ENCODE measurements at places on chromosomes 7 and 10.
A peak's percentile ranks its signal among the peaks of the same experiment; 100 is the strongest.

- no peak for DNase-seq
Measured at GRCh38 chr10:7561985-7562384, 104.8 kb downstream of the ITIH5 start.

- peak; percentile 9 for DNase-seq
Measured at GRCh38 chr7:83517035-83517700, 131.8 kb downstream of the SEMA3E start.

- DNase-seq = no peak
Measured at GRCh38 chr7:42685911-42686310, 226.0 kb downstream of the C7orf25 start.

- no peak for DNase-seq
Measured at GRCh38 chr10:102602272-102603045, 41.8 kb upstream of the TRIM8 start.

GRCh38 chr7:26648554-26648953, 215.8 kb downstream of the SKAP2 start:
- DNase-seq = peak; percentile 85

- DNase-seq = no peak
Measured at GRCh38 chr10:1006573-1006972, 18.3 kb downstream of the GTPBP4 start.

GRCh38 chr7:23470330-23471105, at the start of gene IGF2BP3:
Gene IGF2BP3, minus strand, starts transcription at chr7:23470491. Its CDS starts 381 bp downstream, at chr7:23470110.
- DNase-seq = peak; percentile 84

- DNase-seq = no peak
Measured at GRCh38 chr7:113608782-113609181, 310.0 kb downstream of the PPP1R3A start.

DNA sequence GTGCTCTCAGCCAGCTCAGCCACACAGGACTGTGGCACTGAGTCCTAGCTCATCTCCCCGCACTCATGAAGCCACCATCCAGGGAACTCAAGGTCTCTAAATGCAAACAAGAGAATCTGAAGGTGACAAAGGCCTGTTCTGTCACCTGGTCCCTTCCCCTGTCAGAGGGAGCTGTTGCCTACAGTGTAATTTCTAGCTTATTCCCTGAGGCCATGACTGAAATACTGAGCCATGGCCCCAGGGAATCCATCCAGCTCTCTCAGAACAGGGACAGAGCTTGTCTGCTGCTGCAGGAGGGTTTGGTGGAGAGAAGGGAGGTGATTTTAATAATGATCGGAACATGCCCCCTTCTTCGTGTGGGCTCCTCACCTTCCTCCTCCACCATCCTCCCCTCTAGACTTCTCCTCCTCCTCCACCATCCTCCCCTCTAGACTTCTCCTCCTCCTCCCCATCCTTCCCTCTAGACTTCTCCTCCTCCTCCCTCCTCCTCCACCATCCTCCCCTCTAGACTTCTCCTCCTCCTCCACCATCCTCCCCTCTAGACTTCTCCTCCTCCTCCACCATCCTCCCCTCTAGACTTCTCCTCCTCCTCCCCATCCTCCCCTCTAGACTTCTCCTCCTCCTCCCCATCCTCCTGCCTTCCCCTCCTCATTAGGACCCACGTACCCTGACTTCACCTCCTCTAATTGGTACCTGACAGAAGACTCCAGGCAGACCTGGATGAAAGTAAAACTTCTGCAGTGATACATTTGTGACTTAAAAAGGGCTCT, 338.0 kb upstream of the MKI67 start:
- DNase-seq = peak; percentile 18

DNA sequence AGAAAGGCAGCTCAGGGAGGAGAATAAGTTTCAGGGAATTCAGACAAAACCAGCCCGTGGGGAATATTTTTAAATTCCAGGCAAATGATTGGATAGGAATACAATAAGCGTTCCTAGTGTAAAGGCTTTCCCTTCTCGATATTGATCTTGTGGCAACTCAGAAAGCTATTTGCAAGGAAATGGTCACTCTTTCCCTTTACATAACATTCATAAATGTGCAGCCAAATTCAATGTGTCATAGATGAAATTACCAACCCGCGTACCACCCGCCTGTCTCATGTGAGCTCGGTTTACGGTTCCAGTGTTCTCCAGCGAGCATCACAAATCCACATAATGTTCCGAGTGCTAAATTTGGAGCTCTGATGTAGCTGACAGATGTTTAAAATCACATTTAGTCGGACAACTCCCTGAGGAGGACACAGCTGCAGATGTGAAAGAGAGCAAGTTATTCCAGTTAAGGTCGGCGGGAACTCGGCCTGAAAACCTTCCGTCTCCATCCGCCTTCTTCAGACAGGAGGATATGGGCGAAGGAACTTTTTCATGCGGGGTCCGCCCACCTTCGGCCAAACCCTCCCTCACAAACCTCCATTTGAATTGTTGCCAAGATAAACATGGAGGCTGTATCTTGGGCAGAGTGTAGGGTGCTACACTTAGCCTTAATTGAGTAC, 327.0 kb downstream of the RNLS start:
- DNase-seq = no peak

- no peak for DNase-seq
Measured at GRCh38 chr7:154690411-154690810, 312.5 kb downstream of the PAXIP1 start.

DNA sequence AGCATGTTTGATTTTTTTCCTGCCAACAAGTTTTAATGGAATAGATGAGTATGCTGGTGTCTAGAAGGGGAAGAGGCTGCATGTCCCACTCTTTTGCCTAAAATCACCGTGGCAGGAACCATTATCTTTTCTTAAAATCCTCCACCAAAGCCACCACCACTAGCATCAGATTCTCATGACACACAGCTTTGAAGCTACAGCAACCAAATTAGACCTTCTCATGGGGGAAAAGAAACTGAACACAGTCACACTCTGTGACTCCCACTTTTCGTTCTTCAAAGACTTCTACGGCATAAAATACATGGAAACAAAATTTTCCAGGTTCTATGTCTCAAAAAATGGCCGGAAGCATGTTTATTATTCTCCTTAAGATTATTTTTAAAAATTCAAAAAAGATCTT, 81.8 kb downstream of the SGMS1 start:
- DNase-seq = no peak

GRCh38 chr7:47150497-47151260, 431.2 kb downstream of the TNS3 start:
- no peak for DNase-seq

DNA sequence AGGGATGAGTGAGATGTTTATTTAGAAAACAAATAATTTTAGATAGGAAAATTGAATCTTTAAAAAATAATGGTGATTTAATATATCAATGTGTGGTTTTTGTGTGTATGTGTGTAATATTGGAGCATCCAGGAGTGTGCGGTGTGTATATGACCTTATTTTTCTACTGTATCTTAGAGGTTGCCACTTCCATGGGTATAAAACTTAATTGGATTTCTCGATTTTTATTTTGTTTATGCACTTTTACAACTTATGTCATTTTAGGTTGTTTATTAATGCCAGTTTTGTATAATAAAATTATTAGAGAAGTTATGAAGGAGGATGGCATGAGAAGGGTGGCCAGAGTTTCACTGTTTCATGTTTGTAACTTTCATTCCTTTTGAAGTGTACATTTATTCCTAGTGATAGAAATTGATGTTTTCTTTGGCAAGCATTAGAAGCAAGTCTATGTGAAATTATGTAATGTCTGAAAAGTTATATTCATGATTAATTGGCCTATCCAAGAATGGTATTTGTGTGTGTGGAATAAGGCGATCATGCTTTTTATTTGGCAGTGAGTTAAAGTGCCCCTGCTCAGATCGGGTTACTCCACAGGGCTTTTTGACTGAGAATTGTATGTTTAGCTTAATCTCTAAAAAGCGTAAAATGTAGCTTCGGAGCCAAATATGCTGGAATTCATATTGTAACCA, 110.3 kb downstream of the KAT6B start:
- DNase-seq = no peak

GRCh38 chr7:141045842-141046620, 27.8 kb upstream of the TMEM178B start:
- peak; percentile 98 for DNase-seq

- DNase-seq = no peak
Measured at GRCh38 chr10:113523071-113523470, 29.8 kb upstream of the HABP2 start.

DNA sequence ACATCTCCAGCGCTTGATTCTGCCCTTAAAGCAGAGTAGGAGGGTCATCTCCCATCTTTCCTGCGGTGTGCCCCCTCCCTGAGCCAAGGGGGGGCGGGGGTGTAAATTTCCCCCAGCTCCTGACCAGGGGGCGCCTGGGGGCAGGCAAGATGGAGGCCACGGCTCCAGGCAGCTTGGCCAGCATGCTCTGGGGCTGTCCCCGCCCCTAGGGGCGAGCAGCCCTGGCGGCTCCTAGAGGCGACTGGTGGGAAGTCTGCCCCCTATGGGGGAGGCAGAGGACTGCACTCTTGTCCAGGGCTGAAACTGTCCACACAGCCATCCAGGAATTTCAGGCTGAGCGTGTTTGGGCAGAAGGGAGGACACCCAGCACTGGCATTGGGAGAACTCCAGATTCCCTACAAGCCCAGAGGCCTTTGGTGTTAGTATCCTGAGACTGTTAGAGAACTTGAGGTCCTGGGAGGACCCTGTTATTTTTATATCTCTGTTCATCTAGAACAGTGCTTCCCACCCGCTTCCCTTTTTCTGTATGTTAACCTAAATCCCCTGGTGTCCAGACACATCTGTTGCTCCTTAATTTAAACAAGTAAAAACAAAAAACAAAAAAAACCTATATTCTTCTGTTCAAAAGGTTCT, 4.6 kb downstream of the STRA8 start:
- DNase-seq = no peak

DNA sequence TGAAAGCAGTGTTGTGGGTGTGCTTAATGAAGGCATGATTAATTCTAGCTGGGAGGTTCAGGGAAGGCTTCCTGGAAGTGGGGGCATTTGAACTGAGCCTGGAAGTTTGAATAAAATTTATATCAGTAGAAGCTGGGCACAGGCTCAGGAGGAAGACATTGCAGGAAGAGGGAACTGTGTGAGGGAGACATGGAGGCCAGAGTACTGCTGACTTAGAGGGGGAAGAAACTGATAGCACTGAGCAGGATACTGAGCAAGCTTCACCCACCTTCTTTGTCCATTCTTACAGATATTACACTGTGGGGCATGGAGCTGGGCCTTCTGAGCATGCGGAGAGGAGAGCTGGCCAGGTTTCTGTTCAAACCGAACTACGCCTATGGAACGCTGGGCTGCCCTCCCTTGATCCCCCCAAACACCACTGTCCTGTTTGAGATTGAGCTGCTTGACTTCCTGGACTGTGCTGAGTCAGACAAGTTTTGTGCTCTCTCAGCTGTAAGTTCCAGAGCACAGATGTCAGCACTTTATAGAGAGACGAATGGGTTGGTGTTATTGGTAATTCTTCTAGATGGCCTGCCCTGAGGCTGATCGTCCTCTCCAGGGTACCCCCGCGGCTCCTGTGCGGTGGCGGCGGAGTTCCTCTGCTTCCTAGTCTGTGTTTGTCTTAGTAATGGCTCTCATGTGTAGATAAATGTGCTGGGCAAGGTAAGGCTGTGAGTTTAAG, 2.1 kb downstream of the FKBP6 start:
- peak; percentile 52 for DNase-seq

- DNase-seq = peak; percentile 92
Measured at GRCh38 chr10:97573021-97573420, 442 bp downstream of the ANKRD2 start.

DNA sequence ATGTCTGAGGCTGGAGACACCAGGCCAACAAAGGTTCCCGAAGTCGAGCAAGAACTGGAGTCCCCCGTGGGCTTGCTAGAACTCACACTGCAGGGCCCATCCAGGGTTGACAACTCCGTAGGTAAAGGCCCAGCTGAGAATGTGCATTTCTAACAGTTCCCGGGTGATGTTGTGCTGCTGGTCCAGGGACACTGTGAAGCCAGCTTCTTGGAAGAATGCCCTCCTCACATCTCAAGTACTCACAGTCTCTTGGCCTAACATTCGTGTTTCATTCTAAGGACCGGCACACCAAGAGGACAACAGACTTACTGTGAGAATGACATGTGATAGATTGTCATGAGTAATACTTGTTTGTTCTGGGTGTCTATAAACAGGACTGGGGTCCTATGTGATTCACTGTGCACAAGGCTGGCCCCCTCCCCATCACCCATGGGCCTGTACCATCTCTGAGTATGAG, 682.3 kb upstream of the IGFBP3 start:
- DNase-seq = no peak

GRCh38 chr10:91883549-91884444, 25.5 kb downstream of the FGFBP3 start:
- DNase-seq = peak; percentile 87

DNA sequence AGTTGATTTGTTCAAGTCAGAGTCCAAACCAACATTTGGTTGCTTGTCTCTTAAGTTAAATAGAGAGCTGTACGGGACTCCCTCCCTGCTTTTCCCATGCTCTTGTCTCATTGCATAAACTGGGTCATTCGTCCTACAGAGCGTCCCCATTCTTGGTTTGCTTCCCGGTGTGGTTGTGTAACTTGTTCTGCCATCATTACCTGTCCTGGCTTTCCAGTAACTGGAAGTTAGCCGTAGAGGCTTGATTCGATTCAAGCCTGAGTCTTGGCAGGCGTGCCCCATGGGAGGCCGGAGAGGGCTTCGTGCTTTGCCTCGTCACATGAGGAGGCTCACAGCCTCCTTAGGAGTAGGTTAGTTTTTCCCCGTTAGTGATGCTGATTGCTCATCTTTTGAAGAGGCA, 40.2 kb downstream of the FBH1 start:
- no peak for DNase-seq

- DNase-seq = peak; percentile 91
Measured at GRCh38 chr7:75565132-75565837, 73.2 kb downstream of the SPDYE5 start.

DNA sequence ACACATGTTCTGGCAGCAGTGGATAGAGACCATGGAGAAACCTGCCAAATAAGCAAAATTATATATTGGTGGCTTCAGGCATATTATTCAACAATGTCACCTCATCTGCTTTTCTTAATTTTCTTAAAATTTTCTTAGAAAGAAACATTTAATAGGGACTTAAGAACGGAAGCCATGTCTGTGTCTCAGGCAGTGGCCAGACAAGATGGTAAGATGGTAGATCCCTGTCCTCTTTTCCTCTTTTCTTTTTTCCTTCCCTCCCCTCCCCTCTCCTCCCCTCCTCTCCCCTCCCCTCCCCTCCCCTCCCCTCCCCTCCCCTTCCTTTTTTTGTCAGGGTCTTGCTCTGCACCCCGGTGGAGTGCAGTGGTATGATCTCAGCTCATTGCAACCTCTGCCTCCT, 24.2 kb upstream of the ICA1 start:
- no peak for DNase-seq

DNA sequence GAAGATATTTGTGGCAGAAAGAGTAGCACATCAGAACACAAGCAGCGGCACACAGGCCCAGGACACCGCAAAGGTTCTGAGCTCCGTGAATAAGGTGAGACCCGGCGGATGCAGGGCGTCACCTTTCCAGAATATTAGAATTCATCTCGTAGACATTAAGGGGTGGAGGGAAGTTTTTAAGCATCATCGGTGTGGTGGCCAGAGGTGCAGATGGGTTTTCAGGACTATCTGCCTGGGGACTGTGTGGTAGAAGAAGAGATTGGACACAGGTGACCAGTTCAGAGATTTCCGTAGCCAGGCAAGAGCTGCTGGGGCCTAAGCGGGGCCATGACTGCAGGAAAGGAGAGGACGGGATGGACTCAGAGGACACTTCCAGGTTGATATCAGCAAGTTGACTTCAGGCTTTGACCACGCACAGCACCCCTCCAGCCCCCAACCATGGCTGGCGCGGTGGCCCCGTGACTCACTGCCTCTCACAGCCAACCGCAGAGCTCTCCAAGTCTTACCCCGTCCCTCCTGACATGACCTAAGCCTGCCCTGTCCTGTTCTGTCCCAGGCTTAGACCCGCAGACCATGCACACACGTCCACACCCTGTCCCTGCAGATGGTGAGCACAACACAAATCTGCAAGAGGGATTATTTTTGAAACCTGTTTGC, 97.2 kb downstream of the OAT start:
- no peak for DNase-seq

Data from kidney tubule cell (primary cell).